ENCODE measurements at places on chromosomes 11 and 22.

DNA sequence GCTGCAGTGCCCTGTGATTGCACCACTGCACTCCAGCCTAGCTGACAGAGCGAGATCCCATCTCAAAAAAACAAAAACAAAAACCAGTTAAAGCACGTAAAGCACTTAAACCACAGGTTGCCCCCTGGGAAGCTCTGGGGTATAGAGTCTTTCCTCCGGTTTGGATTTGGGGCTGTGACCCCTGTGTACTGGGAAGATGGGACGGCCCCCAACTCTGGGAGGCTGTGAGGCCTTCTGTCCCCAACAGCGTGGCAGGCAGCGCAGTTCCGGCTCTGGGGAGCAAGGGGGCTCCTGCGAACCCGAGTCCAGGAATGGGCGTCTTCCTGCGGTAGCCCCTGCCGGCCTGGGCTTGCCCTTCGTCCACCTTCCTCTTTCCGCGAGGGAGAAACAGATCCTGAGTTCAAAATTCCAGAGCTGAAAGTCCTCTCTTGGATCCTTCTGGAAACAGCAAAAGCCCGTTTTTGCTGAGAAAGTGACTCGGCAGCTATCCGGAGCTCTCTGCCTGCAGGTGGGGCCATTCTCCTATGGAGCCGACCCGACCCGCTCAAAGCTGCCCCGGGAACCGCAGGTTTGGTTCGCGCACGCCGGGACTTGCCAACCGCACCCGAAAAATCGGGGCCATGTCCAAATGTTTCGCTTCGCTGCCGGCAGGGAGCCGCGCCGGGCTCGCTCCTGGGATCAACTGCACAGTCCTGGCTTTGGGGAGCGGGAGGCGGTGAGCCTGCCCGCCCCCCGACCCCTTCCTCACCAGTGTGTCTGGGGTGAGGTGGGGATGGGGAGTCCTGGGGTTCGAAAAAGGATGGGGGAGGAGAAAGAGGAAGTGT is 36.3 kb upstream of the POLA2 start:
- peak; percentile 68 for DNase-seq

DNA sequence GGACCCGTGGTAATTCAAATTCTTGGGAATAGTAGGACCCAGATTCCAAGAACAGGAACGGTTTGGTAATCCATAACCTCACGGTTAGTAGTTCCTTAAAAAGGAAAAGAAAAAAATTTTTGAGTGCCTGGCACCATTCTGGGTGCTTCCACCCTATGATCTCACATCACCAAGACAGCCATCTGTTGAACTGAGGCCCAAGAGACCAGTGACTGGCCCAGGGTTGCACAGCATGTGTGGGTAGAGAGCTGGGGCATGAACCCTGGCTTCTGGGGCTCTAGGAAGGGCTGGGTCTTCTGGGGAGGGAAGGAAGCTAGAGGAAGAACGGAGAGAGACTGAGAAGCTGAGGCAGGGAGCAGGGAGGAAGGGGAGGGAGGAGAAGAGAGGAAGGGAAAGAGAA is 4.7 kb upstream of the SPI1 start:
- no peak for DNase-seq

GRCh38 chr11:12029738-12030363 is 21.4 kb upstream of the DKK3 start:
- DNase-seq = no peak

- no peak for DNase-seq
Measured at GRCh38 chr11:57651408-57651807, 1.7 kb upstream of the YPEL4 start.

DNA sequence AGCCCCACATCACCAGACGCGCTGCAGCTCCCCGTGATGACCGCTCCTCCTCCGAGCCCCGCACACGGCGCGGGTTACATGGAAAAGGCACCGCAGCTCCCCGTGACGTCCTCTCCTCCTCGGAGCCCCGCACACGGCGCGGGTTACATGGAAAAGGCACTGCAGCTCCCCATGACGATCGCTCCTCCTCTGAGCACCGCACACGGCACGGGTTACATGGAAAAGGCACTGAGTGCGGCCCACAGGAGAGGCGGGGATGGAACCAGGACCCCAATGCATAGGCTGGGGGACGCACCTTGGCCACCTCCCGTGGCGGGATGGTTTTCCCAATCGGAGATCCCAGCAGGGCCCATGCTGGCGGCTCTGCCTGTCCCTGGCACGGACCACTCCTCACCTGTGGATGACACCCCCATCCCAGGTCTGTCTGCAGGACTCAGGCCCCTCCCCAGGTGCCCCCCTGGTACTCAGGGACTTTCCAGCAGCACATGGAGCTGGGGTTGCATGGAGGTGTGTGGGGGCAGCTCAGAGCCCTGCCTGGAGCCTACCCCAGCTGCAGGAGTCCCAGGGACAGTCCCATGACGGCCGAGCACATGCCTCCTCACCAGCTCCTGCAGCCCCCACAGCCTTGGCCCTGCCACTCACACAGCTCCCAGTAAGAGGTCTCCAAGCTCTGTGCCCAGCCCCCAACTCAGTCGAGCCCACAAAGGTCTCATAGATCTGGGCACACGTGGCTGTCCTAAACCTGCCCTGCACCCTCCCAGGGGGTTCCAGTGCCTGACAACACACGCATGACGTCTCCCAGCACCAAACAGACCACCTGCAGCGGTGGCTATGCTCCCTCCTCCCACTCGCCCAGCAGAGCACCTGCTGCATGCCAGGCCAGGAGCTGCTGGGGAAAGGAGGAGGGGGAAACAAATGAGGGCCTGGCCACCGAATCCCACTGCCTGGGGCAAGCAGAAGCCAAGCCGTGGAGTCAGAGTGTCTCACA is 166.6 kb downstream of the BRD1 start:
- DNase-seq = no peak

- DNase-seq = no peak
Measured at GRCh38 chr11:35845860-35846259, 98.0 kb upstream of the LDLRAD3 start.

DNA sequence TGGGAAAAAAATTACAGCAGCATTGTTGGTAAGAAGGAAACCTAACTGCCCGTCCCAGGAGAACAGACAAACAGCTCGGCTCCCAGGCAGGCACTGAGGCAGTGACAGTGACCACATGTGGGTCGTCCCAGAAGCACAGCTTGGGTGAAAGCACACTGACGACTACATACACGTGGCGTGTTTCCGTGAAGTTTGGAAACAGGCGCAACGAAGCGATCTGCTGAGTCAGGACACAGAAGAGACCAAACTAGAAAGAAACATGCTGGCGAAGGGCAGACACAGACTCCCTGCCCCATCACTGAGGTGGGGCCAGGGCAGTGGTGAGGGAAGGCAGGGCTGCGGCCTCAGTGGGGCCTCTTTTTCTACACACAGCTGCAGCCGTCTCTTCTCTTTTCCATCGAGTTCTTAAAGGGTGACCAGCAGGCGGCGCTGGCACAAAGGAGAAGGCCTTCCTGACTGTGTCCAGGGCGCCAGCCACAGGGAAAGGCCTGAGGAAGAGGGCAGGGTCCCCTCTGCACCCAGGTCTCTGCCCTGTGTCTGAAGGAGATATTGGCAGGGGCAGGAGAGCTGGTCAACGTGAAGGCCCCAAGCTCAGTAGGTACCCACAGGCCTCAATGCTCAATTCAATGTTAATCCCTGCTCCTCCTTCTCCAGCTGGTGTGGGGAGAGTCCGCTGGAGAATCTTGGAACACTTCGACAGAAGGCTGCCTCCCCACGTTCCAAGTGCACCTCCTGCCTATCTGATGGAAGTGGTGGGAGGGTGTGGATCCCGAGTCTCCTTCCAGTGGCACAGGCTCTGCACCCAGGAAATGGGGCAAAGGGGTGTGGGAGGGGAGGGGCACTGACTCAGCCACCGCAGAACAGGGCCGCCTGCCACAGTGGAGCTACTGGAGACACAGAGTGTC is 19.9 kb downstream of the CARS1 start:
- DNase-seq = peak; percentile 80

GRCh38 chr22:24435861-24436371 is 8.5 kb downstream of the ADORA2A start:
- DNase-seq = no peak

- no peak for DNase-seq
Measured at GRCh38 chr11:69339041-69339733, 45.2 kb downstream of the MYEOV start.

DNA sequence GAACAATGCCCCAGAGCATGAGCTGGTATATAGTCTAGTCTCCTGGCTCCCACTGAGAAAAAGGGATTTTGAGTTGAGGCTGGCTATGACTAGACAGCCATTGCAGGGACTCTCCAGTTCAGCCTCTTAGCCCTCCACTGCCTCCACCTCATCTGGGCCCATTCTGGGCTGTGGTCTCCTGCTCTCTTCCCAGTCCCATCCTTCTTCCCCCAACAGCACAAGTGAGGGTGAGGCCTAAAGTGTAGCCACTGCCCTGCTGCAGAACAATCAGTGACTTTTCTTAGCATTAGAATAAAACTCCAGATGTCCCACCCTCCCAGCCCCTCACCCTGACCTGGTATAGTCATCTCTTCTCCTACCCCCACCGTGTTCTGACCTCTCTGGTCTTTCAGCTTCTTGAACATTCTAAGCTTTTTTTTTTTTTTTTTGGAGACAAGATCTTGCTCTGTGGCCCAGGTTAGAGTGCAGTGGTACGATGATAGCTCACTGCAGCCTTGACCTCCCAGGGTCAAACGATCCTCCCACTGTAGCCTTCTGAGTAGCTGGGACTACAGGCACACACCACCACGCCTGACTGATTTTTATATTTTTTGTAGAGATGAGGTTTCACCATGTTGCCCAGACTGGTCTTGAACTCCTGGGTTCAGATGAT is 4.3 kb downstream of the MED15 start:
- no peak for DNase-seq

Measured in erythroblast (primary cell).